ENCODE measurements at places on chromosomes 7 and 10. TPM values are rescaled to one million over a fixed set of nuclear protein-coding genes. Genes with fewer than 3 reads are reported as not detected.

Gene NEBL
- 103 TPM for total RNA-seq

Gene CH25H
- 0.83 TPM for total RNA-seq

Gene GPER1
- 3.3 TPM for total RNA-seq

Gene PIP
- not detected for total RNA-seq

Gene NCAPG2
- total RNA-seq, result 16.8 TPM

Gene DOCK4
- total RNA-seq, result 95.0 TPM

GRCh38 chr7:114823290-114823689 is 98.6 kb upstream of the MDFIC start:
- H3K27me3 ChIP-seq, result no peaks in the 10 kb centered on the region
- no peaks in the 10 kb centered on the region for H3K4me1 ChIP-seq
- no peak overlapping the region for H3K27ac ChIP-seq
- no peak for DNase-seq
- no peaks in the 10 kb centered on the region for H3K36me3 ChIP-seq

GRCh38 chr10:69338547-69339450 is 60.5 kb downstream of the HK1 start:
- no peak for DNase-seq
- peaks cover 33% of the 10 kb centered on the region for H3K4me1 ChIP-seq
- H3K36me3 ChIP-seq, result peaks cover 18% of the 10 kb centered on the region
- H3K27me3 ChIP-seq, result no peaks in the 10 kb centered on the region
- peak overlapping the region; percentile 50 for H3K27ac ChIP-seq
- no peak overlapping the region for H3K4me3 ChIP-seq

DNA sequence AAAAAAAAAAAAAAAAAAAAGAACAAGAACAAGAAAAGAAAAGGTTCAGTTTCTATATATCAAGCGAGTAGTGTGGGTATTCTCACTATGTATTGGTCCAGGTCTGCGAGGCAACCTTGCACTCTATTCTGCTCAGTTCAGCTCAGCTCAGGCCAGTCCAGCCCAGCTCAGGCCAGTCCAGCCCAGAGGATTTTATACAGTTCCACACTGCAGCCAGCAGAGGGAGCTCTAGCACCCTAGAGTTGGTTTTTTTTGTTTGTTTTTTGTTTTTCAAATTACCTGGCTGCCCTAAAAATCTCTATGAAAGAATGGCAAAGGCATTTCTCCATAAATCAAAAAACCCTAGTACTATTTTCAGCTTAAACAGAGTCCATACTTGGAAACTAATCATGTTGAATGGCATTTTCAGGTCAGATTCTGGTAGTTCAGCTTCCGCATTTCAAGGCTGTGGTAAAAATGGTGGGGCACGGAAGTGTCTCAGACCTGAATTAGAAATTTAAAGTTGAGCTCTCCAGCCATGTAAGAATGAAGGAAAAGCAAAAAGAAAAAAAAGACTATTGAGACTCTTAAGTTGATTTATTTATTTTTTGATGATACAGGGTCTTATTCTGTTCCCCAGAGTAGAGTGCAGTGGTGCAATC is 55.2 kb upstream of the GSDME start:
- H3K27me3 ChIP-seq, result no peaks in the 10 kb centered on the region
- H3K36me3 ChIP-seq, result no peaks in the 10 kb centered on the region
- DNase-seq, result peak; percentile 48
- no peak overlapping the region for H3K4me3 ChIP-seq

GRCh38 chr7:82264783-82265305 is 178.7 kb downstream of the CACNA2D1 start:
- peak; percentile 74 for DNase-seq
- no peaks in the 10 kb centered on the region for H3K4me1 ChIP-seq
- no peaks in the 10 kb centered on the region for H3K27me3 ChIP-seq
- no peak overlapping the region for H3K27ac ChIP-seq
- H3K36me3 ChIP-seq, result no peaks in the 10 kb centered on the region
- H3K4me3 ChIP-seq, result no peak overlapping the region

DNA sequence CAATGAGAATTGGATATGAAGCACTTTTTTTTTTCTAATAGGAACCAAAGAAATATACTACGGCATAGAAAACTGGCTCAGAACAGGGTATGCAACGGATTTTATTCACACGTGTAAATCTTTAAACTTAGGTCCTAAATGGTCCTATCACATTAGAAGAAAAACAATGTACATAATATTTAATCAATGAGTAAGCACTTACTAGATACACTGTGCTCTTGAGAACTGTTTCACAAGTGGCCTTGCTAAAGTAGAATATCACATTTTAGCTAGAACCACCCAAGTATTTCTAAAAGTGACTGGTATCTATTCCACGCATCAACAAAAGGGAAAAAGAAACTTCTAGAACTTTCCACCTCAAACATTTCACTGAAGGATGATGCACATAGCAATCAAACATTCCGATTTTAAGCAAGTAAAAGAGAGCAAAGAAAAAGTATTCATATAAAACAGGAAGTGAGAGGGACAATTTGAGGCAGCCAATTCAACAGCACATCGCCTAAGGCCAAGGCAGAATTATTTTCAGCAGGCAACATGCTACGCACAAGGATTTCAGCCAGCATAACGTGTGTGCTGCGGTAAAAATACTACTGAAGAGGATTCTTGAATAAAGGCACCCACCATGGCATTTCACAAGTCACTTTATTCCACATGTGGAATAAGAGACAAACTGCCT is 55.8 kb downstream of the PARD3 start:
- H3K4me1 ChIP-seq, result no peaks in the 10 kb centered on the region
- H3K27me3 ChIP-seq, result no peaks in the 10 kb centered on the region
- no peak overlapping the region for H3K4me3 ChIP-seq
- H3K36me3 ChIP-seq, result no peaks in the 10 kb centered on the region
- H3K27ac ChIP-seq, result no peak overlapping the region
- DNase-seq, result no peak

DNA sequence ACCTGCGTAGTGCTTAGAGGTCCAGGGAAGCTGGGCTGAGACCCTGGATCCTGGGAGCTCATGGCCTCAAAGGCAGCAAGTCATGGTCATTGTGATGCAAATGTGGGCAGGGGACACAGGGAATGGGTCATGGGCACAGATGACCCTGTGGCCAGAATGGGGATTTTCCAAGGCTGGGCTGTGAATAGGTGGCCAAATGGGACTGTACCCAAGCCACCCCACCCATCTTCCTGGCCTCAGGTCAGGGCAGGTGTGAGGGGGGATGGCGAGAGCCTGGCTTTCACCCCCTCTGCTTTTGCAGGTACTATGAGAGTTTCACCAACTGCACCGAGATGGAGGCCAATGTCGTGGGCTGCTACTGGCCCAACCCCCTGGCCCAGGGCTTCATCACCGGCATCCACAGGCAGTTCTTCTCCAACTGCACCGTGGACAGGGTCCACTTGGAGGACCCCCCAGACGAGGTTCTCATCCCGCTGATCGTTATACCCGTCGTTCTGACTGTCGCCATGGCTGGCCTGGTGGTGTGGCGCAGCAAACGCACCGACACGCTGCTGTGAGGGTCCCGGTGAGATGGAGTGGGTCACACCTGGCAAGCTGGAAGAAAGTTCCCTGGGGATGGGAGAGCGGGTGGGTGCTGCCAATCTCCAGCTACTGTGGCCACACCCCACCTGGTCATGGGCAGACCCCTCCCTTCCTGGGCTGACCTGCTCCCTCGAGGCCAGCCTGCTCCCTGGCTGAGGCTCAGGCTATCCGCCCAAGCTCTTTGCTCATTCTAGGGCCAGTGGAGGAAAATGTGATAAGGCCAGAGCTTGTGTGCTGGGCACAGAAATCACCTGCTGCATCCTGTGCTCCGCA is 25.5 kb downstream of the RAMP3 start:
- no peak overlapping the region for H3K4me3 ChIP-seq
- H3K27ac ChIP-seq, result no peak overlapping the region
- no peak for DNase-seq
- H3K36me3 ChIP-seq, result peaks cover 5% of the 10 kb centered on the region
- peaks cover 11% of the 10 kb centered on the region for H3K4me1 ChIP-seq
- no peaks in the 10 kb centered on the region for H3K27me3 ChIP-seq

DNA sequence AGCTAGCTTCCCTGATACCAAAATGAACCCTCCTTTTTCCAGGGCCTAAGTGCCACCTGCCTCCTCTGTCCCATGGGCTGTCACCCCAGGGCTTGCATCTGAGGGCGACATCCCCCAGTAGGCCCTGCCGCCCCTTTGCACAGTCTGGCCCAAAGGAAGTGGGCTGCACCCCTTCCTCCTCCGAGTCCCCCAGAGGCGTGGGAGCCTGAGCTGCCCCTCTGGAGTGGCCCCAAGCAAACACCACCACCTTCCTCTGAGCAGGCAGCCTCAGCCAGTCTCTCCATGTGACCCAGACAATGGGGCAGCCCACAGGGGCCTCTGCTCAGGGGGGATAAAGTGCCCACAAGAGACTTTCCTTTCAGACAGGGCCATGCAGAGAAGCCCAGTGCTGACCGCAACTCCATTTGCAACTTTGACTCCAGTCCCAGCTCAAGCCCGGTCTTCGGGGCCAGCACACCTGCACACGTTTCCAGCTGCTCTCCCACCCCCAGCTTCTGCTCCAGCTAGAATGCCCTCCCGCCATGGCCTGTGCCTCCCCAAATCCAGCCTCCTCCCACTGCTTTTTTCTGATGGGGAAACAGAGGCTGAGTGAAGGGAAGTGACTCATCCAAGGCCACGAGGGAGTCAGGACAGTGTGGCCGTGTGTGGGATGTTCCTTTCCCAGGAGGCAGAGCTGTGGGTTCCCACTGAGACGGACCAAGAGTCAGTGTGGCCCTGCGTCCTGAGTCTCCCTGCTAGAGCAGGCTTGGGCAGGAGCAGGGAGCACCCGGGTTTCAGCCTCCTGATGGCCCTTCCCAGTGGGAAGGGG is 111.9 kb downstream of the ZMIZ1 start:
- no peak for DNase-seq
- H3K36me3 ChIP-seq, result peaks cover 51% of the 10 kb centered on the region
- H3K27ac ChIP-seq, result no peak overlapping the region
- H3K4me3 ChIP-seq, result no peak overlapping the region
- peaks cover 100% of the 10 kb centered on the region for H3K4me1 ChIP-seq

All from spinal cord (tissue), 10 donors.